Globus pallidus (tissue), 1 donor: ENCODE measurements at places on chromosomes 7 and 10.

DNA sequence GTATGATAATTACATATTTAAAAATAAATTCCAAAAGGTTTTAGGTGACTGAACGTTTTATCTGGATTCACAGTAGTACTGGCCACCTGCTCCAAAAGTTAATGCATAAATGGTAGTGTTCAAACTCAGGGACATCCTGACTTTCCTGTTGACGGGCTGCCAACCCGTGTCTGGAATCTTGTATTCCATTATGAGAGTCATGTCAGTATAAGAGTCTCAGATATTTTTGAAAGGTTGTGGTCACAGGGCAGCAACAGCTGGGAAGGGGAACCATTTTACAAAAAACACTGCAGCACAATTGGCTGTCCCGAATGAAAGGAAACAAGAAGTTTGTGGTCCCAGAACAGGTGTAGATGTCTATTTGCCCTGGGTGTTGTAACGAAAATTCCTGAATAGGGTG lies 2.8 kb downstream of the TDRD1 start:
- DNase-seq, result no peak

DNA sequence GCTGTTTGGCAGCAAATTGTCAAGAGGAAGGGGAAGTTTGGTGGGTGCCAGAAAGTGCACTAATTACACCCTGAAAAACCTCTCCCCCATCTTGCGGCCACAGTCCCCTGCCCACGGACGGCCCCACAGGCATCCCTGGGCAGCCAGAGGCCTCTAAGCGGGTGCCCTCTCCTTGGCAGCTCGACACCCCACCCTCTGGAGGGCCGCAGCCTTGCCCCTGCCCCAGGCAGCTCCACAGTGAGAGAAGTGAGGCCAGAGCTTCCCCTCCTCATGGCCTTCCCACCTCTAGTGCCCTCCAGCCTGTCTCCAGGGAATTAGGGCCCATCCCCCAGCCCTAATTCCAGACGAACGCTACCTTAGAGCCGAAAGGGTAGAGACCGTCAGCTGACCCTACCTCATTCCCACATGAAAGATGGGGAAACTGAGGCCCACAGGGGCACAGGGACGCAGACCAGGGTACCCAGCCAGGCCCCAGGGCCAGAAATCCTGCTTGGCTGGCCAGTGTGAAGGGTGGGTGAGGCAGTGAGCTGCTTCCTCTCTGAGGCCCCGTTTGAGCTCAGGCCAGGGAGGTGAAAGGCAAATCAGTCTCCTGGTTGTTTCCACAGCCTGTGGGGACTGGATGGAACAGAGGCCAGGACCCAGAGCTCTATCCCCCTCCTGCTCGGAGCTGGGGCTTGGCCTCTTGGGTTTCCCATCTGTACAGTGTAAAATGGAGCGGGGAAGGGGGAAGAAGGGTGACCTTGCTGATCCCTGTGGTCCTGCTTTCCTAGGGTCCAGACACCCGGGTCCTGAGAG lies 10.0 kb downstream of the ZCCHC24 start:
- DNase-seq, result no peak

GRCh38 chr10:46216836-46217751 lies 69.7 kb upstream of the ANTXRL start:
- DNase-seq, result no peak

DNA sequence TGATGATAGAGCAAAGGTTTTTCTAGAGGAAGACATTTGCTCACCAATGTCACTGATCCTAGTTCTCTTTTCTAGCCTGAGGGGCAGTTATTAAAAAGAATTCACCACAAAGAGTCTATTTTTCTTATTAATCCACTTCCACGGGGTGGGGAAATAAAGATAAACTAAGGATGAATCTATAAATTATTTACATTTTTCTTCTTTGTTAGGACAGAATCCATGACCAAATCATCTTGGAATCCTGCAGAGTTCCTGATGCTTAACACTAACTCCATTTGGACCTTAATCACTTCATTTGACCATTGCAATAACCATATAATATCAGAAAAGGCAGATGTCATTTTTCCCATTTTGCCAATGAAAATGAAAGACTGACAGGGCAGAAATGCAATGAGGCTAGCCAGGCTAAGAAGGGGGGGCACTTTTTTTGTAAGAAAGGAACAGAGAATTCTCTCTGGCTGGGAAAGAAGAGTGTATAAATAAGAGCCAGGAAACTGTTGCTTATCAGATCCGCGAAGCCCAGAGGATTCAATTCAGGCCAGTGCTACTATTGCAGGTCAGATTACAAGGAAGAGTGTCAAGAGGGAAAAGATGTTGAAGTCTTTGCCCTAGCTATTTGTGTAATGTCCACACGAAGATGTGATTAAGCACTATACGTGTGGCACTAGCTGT lies 433.2 kb downstream of the TNS3 start:
- DNase-seq, result no peak

- no peak for DNase-seq
Measured at GRCh38 chr7:30921540-30922401, 10.1 kb downstream of the AQP1 start.

GRCh38 chr10:71079761-71080380 lies 132.5 kb upstream of the UNC5B start:
- no peak for DNase-seq

DNA sequence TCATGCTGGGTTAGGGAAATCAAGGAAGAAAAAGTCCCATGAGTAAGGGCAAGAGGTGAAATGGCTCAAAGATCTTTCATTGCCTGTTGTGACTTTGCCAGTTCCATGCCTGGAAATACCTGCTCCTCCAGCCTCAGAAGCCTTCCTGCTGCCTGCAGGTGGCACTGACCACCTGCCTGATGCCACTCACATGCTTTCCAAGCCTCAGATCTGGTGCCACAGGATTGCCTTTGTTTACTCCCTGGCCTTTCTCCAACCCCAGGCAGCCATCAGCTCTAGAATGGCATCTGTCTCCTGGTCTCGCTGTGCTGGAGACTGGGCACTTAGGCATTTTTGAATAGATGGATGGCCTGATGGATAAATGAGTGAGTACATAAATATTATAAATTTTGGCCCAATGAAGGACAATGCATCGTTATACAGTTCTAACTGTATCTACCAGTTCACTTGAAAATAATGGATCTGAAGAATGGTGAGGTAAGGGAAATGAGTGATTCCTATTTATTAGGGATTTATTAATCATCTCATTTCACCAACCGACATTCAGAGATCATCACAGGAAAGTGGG lies 657.2 kb downstream of the INHBA start:
- DNase-seq, result no peak
